ENCODE measurements at places on chromosomes 2 and 18. TPM values are rescaled to one million over a fixed set of nuclear protein-coding genes. Genes with fewer than 3 reads are reported as not detected.

Gene MROH2A
- total RNA-seq, result 3.5 TPM

DNA sequence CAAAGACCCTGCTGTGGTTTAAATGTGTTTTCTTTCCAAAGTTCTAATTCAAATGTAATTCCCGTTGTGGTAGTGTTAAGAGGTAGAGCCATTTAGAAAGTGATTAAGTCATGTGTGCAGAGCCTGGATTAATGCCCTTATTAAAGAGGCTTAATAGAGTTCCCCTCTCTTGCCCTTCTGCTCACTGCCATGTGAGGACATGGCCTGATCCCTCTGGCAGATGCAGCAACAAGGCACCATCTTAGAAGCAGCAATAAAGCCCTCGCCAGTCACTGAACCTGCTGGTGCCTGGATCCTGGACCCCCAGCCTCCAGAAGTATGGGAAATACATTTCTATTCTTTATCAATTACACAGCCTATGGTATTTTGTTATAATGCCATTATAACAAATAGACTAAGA is 485.2 kb downstream of the DCDC2C start:
- H3K4me1 ChIP-seq, result no peaks in the 10 kb centered on the region
- no peak for DNase-seq
- H3K27ac ChIP-seq, result no peak overlapping the region
- no peak overlapping the region for H3K4me3 ChIP-seq

GRCh38 chr2:203599509-203599908 is 64.4 kb upstream of the RAPH1 start:
- peak overlapping the region; percentile 36 for H3K27ac ChIP-seq
- no peaks in the 10 kb centered on the region for H3K36me3 ChIP-seq
- no peak overlapping the region for H3K4me3 ChIP-seq
- no peak for DNase-seq
- peaks cover 12% of the 10 kb centered on the region for H3K4me1 ChIP-seq
- no peaks in the 10 kb centered on the region for H3K27me3 ChIP-seq

- no peak overlapping the region for H3K27ac ChIP-seq
- no peak overlapping the region for H3K4me3 ChIP-seq
Observed at GRCh38 chr2:39356922-39357639, 80.0 kb downstream of the MAP4K3 start.

DNA sequence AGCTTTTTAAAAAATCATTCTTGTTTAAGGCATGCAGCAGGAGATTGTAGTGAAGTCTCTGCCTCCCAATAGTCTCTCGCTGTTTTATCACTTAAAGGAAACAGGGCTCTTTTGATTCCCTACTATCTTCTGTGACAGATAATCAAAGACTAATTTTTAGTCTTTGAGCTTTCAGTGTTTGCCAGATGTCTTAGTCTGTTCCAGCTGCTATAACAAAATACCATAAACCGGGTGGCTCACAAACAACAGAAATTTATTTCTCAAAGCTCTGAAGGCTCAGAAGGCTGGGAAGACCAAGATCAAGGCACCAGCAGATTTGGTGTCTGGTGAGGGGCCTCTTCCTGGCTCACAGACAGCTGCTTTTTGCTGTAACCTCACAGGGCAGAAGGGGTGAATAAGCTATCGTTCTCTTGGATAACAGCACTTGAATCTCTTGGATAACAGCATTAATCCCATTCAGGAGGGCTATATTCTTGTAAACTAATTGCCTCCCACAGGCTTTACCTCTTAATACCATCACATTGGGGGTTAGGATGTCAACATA is 37.8 kb upstream of the STAT4 start:
- H3K4me1 ChIP-seq, result no peaks in the 10 kb centered on the region
- DNase-seq, result no peak
- H3K36me3 ChIP-seq, result no peaks in the 10 kb centered on the region
- no peaks in the 10 kb centered on the region for H3K27me3 ChIP-seq
- no peak overlapping the region for H3K27ac ChIP-seq

Gene SPDYA
- 0.78 TPM for total RNA-seq

GRCh38 chr18:51716277-51716676 is 518.8 kb upstream of the MEX3C start:
- no peak overlapping the region for H3K4me3 ChIP-seq
- H3K36me3 ChIP-seq, result no peaks in the 10 kb centered on the region
- H3K27ac ChIP-seq, result no peak overlapping the region
- H3K27me3 ChIP-seq, result no peaks in the 10 kb centered on the region
- no peaks in the 10 kb centered on the region for H3K4me1 ChIP-seq

DNA sequence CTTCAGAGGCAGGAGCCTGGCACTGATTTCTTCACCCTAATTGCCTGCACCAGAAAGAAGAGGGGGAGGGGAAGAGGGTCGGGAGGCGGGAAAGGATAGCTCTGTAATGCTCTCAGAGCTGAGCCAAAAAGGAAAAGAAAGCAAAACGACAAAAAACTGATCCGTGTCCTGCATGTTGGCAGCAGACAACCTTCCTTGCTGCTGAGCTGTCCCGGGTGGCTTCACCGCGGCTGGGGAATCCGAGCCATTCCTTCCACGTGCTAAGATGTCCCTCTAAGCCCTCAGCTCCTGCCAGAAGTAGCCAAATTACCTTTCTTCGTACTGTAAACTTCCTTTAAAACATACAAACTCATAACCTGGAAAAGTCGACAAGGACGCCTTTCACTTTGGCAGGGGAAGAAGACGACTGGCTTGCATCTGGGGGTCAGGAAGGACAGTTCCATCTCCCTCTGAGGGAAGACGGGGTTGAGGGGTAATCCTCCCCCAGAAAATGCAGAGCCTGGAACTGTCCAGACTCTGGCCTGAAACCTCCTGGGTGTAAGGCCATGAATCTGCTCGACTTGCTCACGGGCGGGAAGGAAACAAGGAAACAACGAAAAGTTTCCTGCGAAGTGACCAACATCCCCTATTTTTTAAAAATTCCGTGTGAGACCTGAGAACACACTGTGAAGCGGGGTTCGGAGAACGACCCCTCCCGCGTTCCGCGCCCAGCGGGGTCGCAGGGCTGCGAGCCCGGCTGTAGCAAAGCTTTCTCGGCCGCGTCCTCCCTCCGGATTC is 7.7 kb downstream of the OTX1 start:
- H3K4me1 ChIP-seq, result peaks cover 40% of the 10 kb centered on the region
- no peak overlapping the region for H3K27ac ChIP-seq
- H3K4me3 ChIP-seq, result no peak overlapping the region
- no peaks in the 10 kb centered on the region for H3K36me3 ChIP-seq
- peaks cover 79% of the 10 kb centered on the region for H3K27me3 ChIP-seq
- DNase-seq, result no peak

DNA sequence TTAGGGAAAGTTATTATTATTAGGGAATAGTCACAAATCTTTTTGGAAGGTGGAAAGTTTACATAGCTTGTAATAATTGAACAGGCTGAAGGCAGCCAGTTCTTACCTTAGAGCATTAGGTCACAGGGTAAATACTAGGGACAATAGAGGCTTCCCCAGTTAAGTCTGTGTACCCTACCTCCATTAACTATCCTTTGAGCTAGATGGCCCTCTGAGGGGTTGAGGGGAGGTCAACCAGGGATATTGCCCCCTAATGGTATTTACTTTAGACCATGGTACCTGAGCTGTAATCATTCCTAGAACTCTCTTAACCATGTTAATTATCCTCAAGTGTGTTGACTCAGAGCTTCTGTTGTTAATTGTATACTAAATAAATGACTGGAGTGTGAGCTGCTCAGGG is 120.5 kb upstream of the SCN7A start:
- no peaks in the 10 kb centered on the region for H3K27me3 ChIP-seq
- no peak for DNase-seq
- H3K27ac ChIP-seq, result no peak overlapping the region
- no peak overlapping the region for H3K4me3 ChIP-seq
- H3K4me1 ChIP-seq, result no peaks in the 10 kb centered on the region

GRCh38 chr2:64667535-64667934 is 13.8 kb upstream of the SERTAD2 start:
- no peaks in the 10 kb centered on the region for H3K4me1 ChIP-seq
- no peak for DNase-seq
- H3K27ac ChIP-seq, result no peak overlapping the region
- no peaks in the 10 kb centered on the region for H3K36me3 ChIP-seq
- H3K4me3 ChIP-seq, result no peak overlapping the region
- no peaks in the 10 kb centered on the region for H3K27me3 ChIP-seq

Gene HSPE1
- total RNA-seq, result 87.8 TPM

GRCh38 chr2:170813611-170814532 is 2.8 kb upstream of the GAD1 start:
- no peak overlapping the region for H3K4me3 ChIP-seq
- no peaks in the 10 kb centered on the region for H3K36me3 ChIP-seq
- peak; percentile 58 for DNase-seq
- peaks cover 26% of the 10 kb centered on the region for H3K27me3 ChIP-seq
- no peak overlapping the region for H3K27ac ChIP-seq

DNA sequence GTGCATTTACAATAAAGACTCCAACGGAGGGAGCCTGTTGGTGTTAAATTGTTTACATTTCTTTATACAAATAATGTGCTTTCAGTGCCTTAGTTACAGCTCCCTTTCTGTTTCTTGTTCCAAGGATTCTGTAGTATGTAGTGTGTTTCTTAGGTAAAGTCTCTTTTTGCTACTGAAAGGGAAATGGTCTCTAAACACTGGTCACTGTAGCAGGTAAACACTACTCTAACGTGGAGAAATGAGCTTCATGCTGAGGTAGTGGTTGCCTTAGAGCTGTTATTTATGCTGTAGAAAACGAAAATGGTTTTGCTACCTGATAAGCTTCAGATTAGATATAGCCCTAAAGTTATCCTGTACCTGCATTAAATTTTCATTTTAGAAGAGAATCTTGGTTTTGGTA is 163.6 kb downstream of the CAPN13 start:
- no peak overlapping the region for H3K4me3 ChIP-seq
- H3K4me1 ChIP-seq, result no peaks in the 10 kb centered on the region
- no peak for DNase-seq
- H3K36me3 ChIP-seq, result no peaks in the 10 kb centered on the region
- no peaks in the 10 kb centered on the region for H3K27me3 ChIP-seq

Gene GPR155
- total RNA-seq, result 9.6 TPM

GRCh38 chr18:4369705-4370104 is 85.4 kb downstream of the DLGAP1 start:
- no peaks in the 10 kb centered on the region for H3K27me3 ChIP-seq
- no peak for DNase-seq
- H3K27ac ChIP-seq, result no peak overlapping the region
- no peak overlapping the region for H3K4me3 ChIP-seq

DNA sequence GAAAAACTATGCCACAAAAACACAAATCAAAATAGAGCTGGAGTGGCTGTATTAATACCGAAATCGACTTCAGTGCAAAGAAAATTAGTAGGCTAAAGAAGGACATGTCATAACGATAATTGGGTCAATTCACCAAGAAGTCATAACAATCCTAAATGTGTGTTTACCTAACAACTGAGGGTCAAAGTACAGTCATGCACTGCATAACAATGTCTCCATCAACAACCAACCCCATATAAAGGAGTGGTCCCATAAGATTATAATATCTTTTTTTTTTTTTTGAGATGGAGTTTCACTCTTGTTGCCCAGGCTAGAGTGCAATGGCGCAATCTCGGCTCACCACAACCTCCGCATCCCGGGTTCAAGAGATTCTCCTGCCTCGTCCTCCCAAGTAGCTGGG is 87.5 kb downstream of the NAB1 start:
- no peaks in the 10 kb centered on the region for H3K4me1 ChIP-seq
- no peak for DNase-seq
- H3K4me3 ChIP-seq, result no peak overlapping the region
- H3K27me3 ChIP-seq, result no peaks in the 10 kb centered on the region
- H3K27ac ChIP-seq, result no peak overlapping the region

DNA sequence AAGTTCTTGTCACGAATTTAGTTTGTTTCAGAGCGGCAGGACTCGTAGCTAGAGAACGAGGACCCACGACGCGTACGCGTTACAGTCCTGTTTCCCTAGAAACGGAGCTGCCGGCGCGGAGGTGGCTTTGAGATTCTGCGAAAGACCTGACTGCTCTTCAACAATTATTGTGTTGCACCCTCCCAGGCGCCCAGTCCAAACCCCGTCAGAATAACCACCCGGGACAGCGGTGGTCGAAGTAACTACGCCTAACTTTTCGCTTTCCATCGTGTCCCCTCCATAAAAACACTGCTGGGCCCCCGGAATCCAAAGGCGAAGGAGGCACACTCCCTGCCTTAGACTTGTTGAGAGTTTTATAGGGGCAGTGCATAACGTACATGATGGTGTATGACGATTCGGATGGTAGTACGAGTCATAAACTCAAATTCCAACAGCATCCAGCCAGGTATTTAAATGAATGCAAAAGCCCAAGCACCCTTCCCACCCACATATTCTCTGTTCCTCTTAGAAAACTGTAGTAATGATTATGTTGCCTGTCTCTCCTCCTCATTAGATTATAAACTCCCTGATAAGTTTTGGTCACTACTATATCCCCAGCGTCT is 651 bp upstream of the STAM2 start:
- no peak for DNase-seq
- H3K36me3 ChIP-seq, result no peaks in the 10 kb centered on the region
- no peaks in the 10 kb centered on the region for H3K27me3 ChIP-seq
- peak overlapping the region; percentile 50 for H3K4me3 ChIP-seq
- peak overlapping the region; percentile 97 for H3K27ac ChIP-seq
- H3K4me1 ChIP-seq, result peaks cover 18% of the 10 kb centered on the region

DNA sequence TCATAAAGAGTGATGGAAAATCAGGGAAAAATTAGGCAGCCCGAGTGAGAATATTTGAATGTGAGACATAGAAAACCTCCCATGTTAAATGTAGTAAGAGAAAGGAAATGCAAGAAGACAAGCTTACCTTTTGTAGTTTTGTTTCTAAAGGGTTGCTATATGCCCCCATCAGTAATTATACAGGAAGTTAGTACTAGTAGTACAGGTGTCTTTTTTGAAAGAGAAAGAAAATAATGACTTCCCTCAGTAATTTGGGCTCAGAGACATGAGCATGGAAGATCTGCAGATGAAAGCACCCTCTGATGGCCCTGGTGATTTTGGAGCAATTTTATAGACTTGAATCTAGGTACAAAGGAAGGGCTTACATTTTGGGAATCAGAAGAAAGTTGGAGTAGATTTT is 80.8 kb downstream of the RHBDD1 start:
- H3K4me1 ChIP-seq, result no peaks in the 10 kb centered on the region
- DNase-seq, result no peak
- no peaks in the 10 kb centered on the region for H3K36me3 ChIP-seq
- no peaks in the 10 kb centered on the region for H3K27me3 ChIP-seq
- no peak overlapping the region for H3K27ac ChIP-seq

Gene UBXN2A
- 13.5 TPM for total RNA-seq

DNA sequence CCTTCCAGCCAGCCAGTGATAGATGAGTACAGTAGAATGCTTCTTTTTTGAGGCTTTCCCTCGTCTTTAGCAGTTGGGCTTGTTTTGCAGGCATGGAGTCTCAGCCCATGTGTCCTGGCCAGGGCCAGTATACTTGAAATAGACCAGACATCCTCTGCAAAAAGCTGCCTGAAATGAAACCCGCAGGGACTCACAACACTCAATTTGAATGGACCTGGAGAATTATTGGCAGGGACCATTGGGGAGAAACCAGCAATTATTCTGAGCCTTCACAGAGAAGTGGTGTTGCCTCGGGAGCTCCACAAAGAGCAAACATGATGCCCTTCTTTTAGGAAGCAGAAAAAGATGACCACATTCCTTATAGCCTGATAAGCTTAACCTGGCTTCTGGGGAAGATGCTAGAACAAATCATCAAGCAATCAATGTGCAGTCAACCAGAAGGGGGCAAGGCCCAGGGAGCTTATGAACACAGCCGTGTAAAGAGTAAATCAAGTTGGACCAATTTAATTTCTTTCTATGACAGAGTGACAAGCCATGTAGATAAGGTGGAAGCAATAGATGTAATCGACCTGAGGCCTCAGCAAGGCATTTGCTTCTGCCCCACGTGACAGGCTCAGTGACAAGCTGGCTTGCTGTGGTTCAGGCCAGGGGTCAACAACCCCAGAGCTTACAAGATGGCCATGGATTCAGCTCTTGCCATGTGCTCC is 42.1 kb downstream of the BOD1L2 start:
- no peak overlapping the region for H3K27ac ChIP-seq
- no peaks in the 10 kb centered on the region for H3K27me3 ChIP-seq
- no peak for DNase-seq
- no peaks in the 10 kb centered on the region for H3K4me1 ChIP-seq
- no peaks in the 10 kb centered on the region for H3K36me3 ChIP-seq

Gene BOLL
- not detected for total RNA-seq
